HFFc6 (cell line): ENCODE measurements at places on chromosomes 4 and X. TPM values are rescaled to one million over a fixed set of nuclear protein-coding genes. Genes with fewer than 3 reads are reported as not detected.
A peak's percentile ranks its signal among the peaks of the same experiment; 100 is the strongest.

TMEM35A gene
- 2.5 to 4.5 TPM (median 3.3 TPM) in 3 replicates for total RNA-seq

GRCh38 chr4:47372561-47372960 lies 90.9 kb downstream of the COMMD8 start:
- H3K4me3 ChIP-seq: no peak overlapping the region
- H3K4me1 ChIP-seq: 0 out of 2 replicates have a peak, but pooled peaks cover 5% of the 10 kb centered on the region
- DNase-seq: no peak
- H3K36me3 ChIP-seq: no peaks in the 10 kb centered on the region
- H3K27me3 ChIP-seq: peaks cover 5% of the 10 kb centered on the region
- no peak overlapping the region for H3K27ac ChIP-seq

DNA sequence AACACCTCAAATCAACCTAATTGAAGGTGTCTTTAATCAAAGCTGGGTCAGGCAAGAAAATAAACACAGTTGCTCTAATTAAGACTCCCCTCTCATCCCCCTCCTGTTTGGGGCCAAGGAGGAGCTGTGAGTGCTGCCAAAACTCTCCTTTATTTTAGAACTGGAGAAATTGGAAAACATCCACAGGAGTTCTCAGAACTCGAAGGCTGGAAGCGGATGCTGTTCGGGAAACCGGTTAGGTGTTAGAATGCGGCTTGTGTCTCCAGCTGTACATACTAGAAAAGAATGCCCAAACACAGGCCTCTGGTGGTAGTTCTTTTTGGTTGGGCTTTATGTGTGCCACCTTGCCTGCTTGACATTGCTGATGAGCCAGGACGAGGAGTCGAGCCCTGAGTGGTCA lies 118.2 kb downstream of the GPR143 start:
- peaks cover 2% of the 10 kb centered on the region; the same call in 1 of the 2 replicates for H3K27me3 ChIP-seq
- H3K36me3 ChIP-seq: no peaks in the 10 kb centered on the region
- H3K4me1 ChIP-seq: peaks cover 18% of the 10 kb centered on the region
- H3K4me3 ChIP-seq: no peak overlapping the region
- no peak for DNase-seq

DNA sequence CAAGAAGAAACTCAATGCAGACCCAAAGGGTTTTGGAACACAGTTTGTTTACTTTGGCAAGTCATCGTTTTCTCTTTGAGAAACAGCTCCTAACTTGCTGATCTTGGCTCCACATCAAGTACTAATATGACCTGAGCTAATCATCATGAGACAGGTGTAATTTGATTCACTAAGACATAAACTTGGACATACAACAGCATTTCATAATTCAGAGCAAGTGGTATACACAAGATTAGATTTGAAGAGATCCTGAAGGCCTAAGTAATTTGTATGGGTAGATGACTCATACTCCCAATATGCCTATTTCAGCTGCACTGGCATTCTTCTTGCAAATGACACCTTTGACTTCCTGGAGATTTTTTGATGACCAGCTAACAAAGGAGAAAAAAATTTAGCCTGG lies 1521.7 kb downstream of the RPA4 start:
- H3K27me3 ChIP-seq: no peaks in the 10 kb centered on the region
- no peak overlapping the region for H3K27ac ChIP-seq
- peak; percentile 7 for DNase-seq
- peaks cover 9% of the 10 kb centered on the region for H3K4me1 ChIP-seq

COL25A1 gene
- 0.05 TPM in 1 of 3 replicates, not detected in the others for total RNA-seq

GRCh38 chrX:37802028-37802427 lies 22.2 kb downstream of the CYBB start:
- no peaks in the 10 kb centered on the region for H3K36me3 ChIP-seq
- H3K27ac ChIP-seq: no peak overlapping the region
- no peak overlapping the region for H3K4me3 ChIP-seq
- no peaks in the 10 kb centered on the region for H3K4me1 ChIP-seq

TMPRSS11A gene
- total RNA-seq: not detected in 3 replicates

TMEM31 gene
- total RNA-seq: not detected in 3 replicates

DNA sequence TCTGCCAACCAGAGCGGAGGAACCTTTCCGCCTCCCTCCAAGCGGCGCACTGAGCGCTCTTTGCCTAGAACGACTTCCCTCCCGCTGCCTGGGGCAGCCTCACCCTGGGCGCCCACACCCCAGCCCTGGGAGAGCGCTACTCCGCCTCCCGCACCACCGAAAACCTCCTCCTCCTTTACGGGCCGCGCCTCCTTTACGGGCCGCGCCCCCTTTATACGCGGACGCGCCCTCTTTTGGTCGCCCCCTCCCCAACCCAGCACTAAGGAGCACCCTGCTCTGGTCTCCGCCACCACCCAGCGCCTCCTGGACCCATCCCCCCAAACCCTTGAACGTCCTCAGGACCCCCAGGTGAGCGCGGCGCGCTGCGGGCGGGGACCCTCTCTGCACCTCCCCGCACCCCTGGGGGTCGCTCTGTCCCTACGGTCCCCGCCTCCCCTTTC lies 586 bp upstream of the NSG1 start:
- no peaks in the 10 kb centered on the region for H3K4me1 ChIP-seq
- peaks cover 42% of the 10 kb centered on the region for H3K27me3 ChIP-seq
- DNase-seq: no peak
- H3K27ac ChIP-seq: no peak overlapping the region
- peak overlapping the region; percentile 43 for H3K4me3 ChIP-seq
- no peaks in the 10 kb centered on the region for H3K36me3 ChIP-seq

GRCh38 chr4:1345903-1346780 lies 866 bp upstream of the UVSSA start:
- peak overlapping the region; percentile 95 for H3K4me3 ChIP-seq
- peak overlapping the region; percentile 85 for H3K27ac ChIP-seq
- H3K36me3 ChIP-seq: peaks cover 32% of the 10 kb centered on the region
- peak; percentile 23 for DNase-seq
- peaks cover 6% of the 10 kb centered on the region for H3K27me3 ChIP-seq

PAGE2 gene
- 0.82 TPM in 1 of 3 replicates, not detected in the others for total RNA-seq

DNA sequence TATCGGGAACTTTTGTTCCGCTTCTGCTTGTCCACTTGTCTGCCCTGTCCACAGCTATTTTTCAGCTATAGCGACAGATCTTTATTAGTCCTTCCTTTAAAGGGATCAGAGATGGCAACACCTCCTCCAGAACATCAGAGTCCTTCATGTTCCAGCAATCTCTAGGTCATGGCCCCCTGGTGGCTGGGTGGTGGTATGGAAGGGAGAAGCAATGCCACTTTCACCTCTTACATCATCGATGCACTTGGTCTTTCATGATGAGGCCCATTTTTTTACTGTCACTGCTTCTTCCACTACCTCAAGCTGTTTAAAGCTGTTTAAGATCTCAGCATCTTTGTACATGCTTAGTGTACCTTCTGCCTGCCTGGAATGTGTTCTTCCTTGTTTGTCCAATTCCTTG lies 106.7 kb downstream of the ARHGAP6 start:
- no peak overlapping the region for H3K4me3 ChIP-seq
- H3K27me3 ChIP-seq: no peaks in the 10 kb centered on the region
- no peaks in the 10 kb centered on the region for H3K36me3 ChIP-seq
- no peak overlapping the region for H3K27ac ChIP-seq
- H3K4me1 ChIP-seq: peaks cover 34% of the 10 kb centered on the region
- no peak for DNase-seq

GRCh38 chr4:82899374-82900065 lies 1.0 kb upstream of the THAP9 start:
- H3K36me3 ChIP-seq: peaks cover 22% of the 10 kb centered on the region
- no peak for DNase-seq
- H3K27ac ChIP-seq: no peak overlapping the region
- H3K4me3 ChIP-seq: no peak overlapping the region

WNK3 gene
- total RNA-seq: not detected in 3 replicates

DNA sequence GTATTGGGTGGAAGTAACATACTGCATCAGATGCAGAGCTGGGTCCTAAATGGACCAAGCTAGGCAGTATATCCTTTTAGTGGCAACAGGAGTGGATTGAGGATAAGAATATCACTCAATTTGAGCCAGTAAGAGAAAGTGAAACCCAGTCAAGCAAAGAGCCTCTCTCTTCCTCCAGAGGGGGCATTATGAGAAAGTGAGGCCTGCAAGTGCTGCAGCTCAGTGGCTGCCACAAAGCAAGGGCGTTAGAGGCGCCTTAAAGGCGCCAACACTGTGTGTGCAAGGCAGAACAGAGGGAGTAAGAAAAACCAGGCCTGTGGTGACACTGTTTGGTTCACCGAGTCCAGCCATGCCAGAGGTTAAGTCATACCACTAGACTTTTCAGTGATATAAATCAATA lies 17.5 kb downstream of the STX18 start:
- no peaks in the 10 kb centered on the region; the same call in 1 of the 2 replicates for H3K27me3 ChIP-seq
- DNase-seq: no peak
- no peak overlapping the region for H3K27ac ChIP-seq
- peaks cover 4% of the 10 kb centered on the region; the same call in 1 of the 2 replicates for H3K36me3 ChIP-seq
- no peak overlapping the region for H3K4me3 ChIP-seq

- no peaks in the 10 kb centered on the region; the same call in 1 of the 2 replicates for H3K27me3 ChIP-seq
- no peaks in the 10 kb centered on the region for H3K36me3 ChIP-seq
- no peak overlapping the region for H3K27ac ChIP-seq
- peak; percentile 29 for DNase-seq
- no peak overlapping the region for H3K4me3 ChIP-seq
Observed at GRCh38 chrX:34300871-34301270, 168.8 kb upstream of the FAM47A start.

GABRA4 gene
- total RNA-seq: not detected in 3 replicates

GRCh38 chrX:81120936-81121371 lies 80.8 kb downstream of the HMGN5 start:
- peaks cover 1% of the 10 kb centered on the region; the same call in 1 of the 2 replicates for H3K27me3 ChIP-seq
- peak overlapping the region; percentile 94 for H3K4me3 ChIP-seq
- H3K27ac ChIP-seq: peak overlapping the region; percentile 67
- H3K36me3 ChIP-seq: no peaks in the 10 kb centered on the region
- peak; percentile 36 for DNase-seq
- peaks cover 13% of the 10 kb centered on the region for H3K4me1 ChIP-seq

GRCh38 chr4:153079857-153080391 lies 124.3 kb upstream of the TRIM2 start:
- no peak overlapping the region for H3K27ac ChIP-seq
- no peak overlapping the region for H3K4me3 ChIP-seq
- DNase-seq: no peak
- peaks cover 11% of the 10 kb centered on the region for H3K4me1 ChIP-seq
- H3K36me3 ChIP-seq: no peaks in the 10 kb centered on the region

DNA sequence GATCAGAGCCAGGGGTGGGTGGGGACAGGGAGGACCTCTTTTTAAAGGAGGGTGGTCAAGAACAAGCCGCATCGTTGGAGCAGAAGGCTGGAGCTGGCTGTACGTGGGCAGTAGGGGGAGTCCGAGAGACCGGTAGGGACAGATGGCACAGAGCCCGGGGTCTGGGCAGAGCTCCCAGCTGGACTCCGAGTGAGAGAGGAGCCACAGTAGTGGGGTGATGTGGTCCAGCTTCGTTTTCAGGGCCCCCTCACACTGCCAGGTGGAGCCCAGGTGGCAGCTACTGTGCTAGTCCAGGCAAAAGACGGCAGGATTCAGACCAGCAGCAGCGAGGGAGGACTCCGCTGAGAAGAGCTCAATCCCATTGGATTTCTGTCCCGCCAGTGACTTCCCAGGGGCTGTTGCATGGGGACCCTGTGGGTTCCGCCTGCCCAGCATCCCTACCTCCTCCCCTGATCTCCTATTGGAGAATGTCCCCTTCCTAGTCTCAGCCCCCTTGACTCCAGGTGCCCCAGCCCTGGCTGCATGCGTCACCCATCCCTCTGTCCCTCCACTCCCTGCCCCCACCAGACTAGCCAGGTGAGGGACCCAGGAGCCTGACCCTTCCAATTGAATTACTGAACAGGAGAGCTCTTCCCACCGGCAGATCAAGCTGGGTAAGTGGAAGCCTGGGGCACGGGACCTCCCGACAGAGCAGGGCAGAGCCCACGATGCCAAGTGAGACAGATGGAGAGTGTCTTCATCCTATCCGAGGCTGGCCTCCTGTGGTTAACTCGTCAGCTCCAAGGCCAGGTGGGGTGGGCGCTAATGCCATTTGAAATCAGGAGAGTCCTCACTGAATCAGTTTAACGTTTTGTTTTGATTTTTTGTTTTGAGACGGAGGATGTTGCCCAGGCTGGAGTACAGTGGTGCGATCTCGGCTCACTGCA lies 2.9 kb downstream of the ARHGAP4 start:
- H3K27ac ChIP-seq: no peak overlapping the region
- peaks cover 1% of the 10 kb centered on the region; the same call in 1 of the 2 replicates for H3K27me3 ChIP-seq
- no peak overlapping the region for H3K4me3 ChIP-seq
- peaks cover 13% of the 10 kb centered on the region for H3K4me1 ChIP-seq
- peak; percentile 33 for DNase-seq
